ENCODE measurements at places on chromosomes 1 and 21. TPM values are rescaled to one million over a fixed set of nuclear protein-coding genes. Genes with fewer than 3 reads are reported as not detected.

DNA sequence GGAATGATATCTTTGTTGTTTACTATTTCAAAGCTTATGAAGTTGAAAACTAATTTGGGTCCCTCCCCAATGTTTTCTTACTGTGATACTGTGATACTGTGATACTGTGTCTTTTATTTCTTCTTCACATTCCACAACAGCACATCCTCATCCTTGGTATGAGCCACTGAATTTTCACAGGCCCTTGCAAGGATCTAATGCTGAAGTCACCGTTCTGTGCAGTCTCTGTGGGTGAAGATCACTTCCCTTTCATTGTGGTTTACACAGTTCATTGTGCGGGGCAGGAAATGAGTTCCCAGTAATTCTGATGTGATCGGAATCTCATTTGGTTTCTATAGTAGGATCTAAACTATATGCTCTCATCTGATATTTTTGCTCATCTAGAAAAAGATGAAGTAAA lies 32.1 kb upstream of the PAXBP1 start:
- H3K27ac ChIP-seq, result no peak overlapping the region
- no peaks in the 10 kb centered on the region for H3K27me3 ChIP-seq
- DNase-seq, result no peak
- H3K36me3 ChIP-seq, result no peaks in the 10 kb centered on the region

DNA sequence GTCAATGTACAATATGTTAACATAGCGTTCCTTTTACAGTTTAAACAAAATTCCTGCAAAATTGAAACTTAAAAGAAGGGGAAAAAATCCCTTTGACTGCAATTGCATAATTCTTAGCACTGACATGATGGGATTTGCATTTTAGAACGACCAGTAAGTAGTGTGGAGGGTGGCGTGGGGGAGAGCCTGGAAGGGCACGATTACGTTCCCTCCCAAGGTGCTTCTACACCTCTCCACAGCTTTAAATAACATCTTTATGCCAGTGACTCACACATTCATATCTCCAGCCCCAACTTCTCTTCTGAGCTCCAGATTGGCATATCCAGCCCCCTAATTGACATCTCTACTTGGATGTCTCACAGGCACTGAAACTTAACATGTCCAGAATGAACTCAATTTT lies 64.3 kb downstream of the OLFML3 start:
- H3K4me3 ChIP-seq, result no peak overlapping the region
- no peaks in the 10 kb centered on the region for H3K36me3 ChIP-seq
- DNase-seq, result no peak
- no peak overlapping the region for H3K27ac ChIP-seq
- no peaks in the 10 kb centered on the region for H3K4me1 ChIP-seq
- H3K27me3 ChIP-seq, result no peaks in the 10 kb centered on the region

DNA sequence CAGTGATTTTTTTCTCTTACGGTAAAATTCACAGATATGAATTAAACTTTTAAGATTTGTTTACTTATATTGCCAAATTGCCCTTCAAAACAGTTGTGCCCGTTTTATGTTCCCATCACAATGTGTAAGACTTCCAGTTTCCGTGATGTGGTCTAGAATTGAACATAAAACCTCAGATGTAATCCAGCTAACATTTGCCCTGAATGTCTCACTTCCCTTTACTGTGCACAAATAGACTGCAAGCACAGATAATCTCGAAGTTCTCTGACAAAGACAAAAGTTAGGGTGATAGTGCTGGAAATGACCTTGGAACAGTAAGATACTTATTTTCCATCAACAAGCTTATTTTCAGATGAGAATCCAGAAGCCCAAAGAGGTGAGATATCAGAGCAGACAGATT lies 177.5 kb downstream of the ZZZ3 start:
- H3K4me3 ChIP-seq, result no peak overlapping the region
- H3K27me3 ChIP-seq, result no peaks in the 10 kb centered on the region
- no peaks in the 10 kb centered on the region for H3K36me3 ChIP-seq
- no peaks in the 10 kb centered on the region for H3K4me1 ChIP-seq

DNA sequence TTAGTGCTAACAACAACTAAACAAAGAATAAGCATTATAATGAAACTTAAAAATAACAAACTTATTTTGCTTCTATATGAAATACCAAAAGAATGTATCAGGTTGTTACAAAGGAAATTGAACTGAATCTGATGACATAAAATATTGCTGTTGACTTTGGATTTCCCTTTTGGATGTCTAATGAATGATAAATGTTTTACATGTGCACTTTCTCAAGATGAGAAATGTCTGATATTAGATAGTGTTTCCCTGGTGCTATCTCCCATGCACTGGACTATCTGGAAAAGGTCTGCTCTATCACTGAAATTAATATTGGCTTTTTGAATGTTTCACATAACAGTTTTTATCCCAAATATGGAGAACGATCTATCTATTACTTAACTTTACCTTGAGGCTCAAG lies 179.9 kb downstream of the HMCN1 start:
- no peaks in the 10 kb centered on the region for H3K36me3 ChIP-seq
- no peaks in the 10 kb centered on the region for H3K27me3 ChIP-seq
- no peak overlapping the region for H3K27ac ChIP-seq
- no peak overlapping the region for H3K4me3 ChIP-seq
- DNase-seq, result no peak
- no peaks in the 10 kb centered on the region for H3K4me1 ChIP-seq

- no peaks in the 10 kb centered on the region for H3K4me1 ChIP-seq
- no peaks in the 10 kb centered on the region for H3K27me3 ChIP-seq
- DNase-seq, result no peak
- H3K27ac ChIP-seq, result no peak overlapping the region
- no peaks in the 10 kb centered on the region for H3K36me3 ChIP-seq
Observed at GRCh38 chr1:193435781-193436180, 249.4 kb upstream of the B3GALT2 start.

DNA sequence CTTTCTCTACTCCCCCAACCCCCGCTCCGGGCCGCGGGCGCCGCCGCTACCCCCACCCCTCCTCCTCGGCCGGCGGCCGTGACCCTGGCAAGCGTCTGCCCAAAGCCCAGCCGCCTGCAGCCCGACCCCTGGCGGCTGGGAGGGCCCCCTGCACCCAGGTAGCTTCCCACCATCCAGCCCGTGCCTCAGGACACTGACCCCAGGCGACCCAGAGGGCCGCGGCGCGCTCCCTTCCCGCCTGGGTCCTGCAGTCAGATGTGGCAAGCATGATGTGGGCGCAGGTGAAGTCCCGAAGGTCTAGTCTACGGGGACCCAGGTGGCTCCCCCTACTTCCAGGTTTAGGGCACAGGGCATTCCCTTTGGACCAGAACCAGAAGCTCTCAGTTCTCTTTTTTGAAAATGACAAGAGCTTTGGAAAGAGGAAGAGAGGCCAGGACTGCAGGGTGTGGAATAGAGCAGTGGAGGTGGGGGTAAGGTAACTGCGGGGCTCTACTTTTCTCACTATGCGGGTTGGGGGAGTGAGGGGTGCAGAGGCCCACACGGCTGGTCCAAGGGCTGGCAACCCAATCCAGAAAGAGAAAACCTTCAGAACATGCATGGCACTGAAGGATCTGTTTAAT lies at the start of gene DENND4B:
TSS of gene DENND4B (minus strand) at position 97 of the 620 bp plus-strand sequence. CDS start 2,344 bp downstream, outside the sequence.
- peak within 1 kb of the TSS; percentile 89 for H3K4me3 ChIP-seq
- peak within 1 kb of the TSS; percentile 99 for H3K27ac ChIP-seq
- DNase-seq, result peak; percentile 74

GRCh38 chr21:42626171-42626570 lies 27.2 kb upstream of the PDE9A start:
- peaks cover 14% of the 10 kb centered on the region for H3K4me1 ChIP-seq
- no peaks in the 10 kb centered on the region for H3K27me3 ChIP-seq
- no peak for DNase-seq
- H3K27ac ChIP-seq, result no peak overlapping the region
- no peak overlapping the region for H3K4me3 ChIP-seq

GRCh38 chr1:51910221-51911000 lies 31.9 kb upstream of the NRDC start:
- no peak overlapping the region for H3K27ac ChIP-seq
- H3K4me1 ChIP-seq, result no peaks in the 10 kb centered on the region
- H3K4me3 ChIP-seq, result no peak overlapping the region

- H3K27me3 ChIP-seq, result no peaks in the 10 kb centered on the region
- no peak for DNase-seq
- H3K27ac ChIP-seq, result peak overlapping the region; percentile 4
- peaks cover 8% of the 10 kb centered on the region for H3K4me1 ChIP-seq
Observed at GRCh38 chr1:15680131-15680530, 4.0 kb upstream of the PLEKHM2 start.

GRCh38 chr1:88538222-88538899 lies 145.7 kb upstream of the PKN2 start:
- H3K4me1 ChIP-seq, result no peaks in the 10 kb centered on the region
- DNase-seq, result no peak
- H3K27ac ChIP-seq, result no peak overlapping the region
- no peak overlapping the region for H3K4me3 ChIP-seq
- no peaks in the 10 kb centered on the region for H3K27me3 ChIP-seq
- no peaks in the 10 kb centered on the region for H3K36me3 ChIP-seq

ALDH9A1 gene
- 54.5 TPM for total RNA-seq

LRRC71 gene
- total RNA-seq, result not detected

BGLAP gene
- not detected for total RNA-seq
